ENCODE measurements at places on chromosomes 4 and X.

GRCh38 chr4:2944091-2944482 lies 19.1 kb downstream of the NOP14 start:
- DNase-seq, result no peak

DNA sequence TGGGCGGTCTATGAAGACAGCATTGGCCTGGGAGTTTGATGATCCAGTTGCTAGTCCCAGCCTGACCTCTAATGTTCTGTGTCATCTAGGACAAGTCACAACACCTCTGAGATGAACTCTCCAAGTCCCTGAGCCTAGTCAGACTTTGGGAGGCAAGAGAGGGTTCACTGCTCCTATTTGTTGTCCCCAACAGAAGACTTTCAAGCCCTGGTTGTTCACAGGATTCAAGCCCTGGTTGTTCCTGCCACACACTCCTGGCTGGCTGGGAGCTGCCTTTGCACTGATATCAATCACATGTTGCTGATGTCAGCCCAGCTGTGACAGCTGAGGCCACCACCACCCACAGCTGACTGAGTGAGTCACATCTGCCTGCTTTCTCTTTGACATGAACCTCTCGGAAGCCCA lies 253.2 kb upstream of the RASGEF1B start:
- no peak for DNase-seq

DNA sequence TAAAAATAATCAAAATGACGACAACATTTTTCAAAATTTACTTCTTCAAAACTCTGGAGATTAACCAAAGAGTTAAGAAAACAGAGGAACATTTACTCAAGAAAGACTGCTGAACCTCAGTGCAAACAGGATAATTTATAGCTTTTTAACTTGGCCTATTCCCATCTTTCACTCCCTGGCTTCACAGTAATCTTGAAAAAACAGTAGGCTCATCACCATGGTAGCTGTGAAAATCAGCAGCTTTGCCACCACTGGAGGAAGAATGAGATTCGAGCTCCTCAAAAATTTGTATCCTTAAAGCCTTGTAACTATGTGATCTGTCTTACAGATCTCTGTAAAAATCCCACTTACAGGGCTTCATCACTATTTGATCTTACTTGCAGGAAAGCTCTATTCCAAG lies 447.7 kb upstream of the CTSO start:
- DNase-seq, result no peak

DNA sequence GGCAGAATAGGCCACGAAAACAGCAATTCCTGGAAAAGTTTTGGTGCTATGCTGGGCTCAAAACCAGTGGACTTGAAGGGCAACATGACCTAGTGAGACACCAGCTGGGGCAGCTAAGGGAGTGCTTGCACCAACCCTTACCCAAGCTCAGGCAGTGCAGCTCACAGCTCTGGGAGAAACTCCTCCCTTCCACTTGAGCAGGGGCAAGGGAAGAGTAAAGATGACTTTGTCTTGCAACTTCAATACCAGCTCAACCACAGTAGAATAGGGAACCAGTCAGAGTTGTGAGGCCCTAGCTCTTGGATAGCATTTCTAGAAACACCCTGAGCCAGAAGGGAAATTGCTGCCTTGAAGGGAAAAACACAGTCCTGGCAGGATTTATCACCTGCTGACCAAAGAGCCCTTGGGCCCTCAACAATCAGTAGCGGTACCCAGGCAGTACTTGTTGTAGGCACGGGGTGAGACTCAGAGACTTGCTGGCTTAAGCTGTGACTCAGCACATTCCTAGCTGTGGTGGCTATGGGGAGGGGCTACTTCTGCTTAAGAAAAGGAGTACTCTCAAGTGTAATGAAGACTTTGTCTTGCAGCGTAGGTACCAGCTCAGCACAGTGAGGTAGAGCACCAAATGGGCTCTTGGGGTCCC lies 19.7 kb upstream of the ABCG2 start:
- DNase-seq, result no peak

- no peak for DNase-seq
These were observed 644.5 kb upstream of the DIPK2B start for GRCh38 chrX:45845142-45845541.

DNA sequence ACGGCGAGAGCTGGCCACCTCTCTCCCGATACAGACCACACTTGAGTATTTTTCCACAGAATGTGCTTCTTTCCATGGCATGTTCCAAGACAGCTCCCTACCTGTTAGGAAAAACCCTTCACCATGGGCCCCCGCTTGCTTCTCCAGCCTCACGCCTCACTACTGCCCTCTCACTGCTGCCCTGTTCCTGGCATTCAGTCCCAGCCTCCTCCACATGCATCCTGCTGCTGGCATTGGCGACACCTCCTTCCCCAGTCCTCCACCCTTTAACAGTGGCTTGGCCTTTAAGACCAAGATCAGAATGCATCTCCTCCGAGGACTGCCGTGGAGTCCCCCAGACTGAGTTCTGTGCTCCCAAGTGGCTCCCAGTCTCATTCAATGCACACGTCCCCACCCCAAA lies 10.7 kb downstream of the PNMA6F start:
- no peak for DNase-seq

DNA sequence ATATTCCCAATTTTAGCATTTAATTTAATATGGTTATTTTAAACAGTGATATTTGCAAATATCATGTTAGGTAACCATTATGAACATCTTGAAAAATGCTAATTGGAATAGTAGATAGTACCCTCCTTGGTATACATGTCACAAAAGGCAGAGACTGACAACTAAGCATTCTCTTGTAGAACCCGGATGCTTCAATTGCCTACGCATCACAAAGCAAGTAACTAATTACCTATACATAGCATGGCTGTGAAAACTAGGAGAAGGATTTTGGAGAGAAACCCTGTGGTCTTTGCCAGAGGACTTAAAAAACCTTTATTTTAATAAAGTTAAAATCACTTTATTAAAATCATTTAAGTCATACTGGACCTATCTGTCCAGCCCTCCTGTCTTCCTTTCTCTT lies 764.1 kb upstream of the TENM3 start:
- DNase-seq, result no peak

GRCh38 chr4:75289914-75290582 lies 224.2 kb downstream of the RCHY1 start:
- DNase-seq, result peak; percentile 91

DNA sequence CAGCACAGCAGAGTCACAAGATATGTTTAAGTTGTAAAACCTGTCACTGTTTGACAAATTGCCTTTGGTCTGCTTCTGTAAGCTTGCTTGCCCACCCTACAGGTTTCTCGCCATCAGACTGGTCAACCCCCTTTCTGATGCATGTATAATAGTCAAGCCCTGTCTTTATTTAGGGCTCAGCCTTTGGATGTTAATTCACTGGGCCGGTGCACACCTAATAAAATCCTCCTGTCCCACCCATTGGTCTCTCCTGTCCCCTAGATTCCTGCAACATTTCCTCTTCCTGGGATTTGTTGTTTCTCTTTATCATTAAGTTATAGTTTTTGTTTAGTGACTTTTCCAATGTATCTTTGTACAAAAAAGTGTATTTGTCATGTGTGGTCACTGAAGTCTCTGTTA lies 38.2 kb downstream of the GLUD2 start:
- no peak for DNase-seq

DNA sequence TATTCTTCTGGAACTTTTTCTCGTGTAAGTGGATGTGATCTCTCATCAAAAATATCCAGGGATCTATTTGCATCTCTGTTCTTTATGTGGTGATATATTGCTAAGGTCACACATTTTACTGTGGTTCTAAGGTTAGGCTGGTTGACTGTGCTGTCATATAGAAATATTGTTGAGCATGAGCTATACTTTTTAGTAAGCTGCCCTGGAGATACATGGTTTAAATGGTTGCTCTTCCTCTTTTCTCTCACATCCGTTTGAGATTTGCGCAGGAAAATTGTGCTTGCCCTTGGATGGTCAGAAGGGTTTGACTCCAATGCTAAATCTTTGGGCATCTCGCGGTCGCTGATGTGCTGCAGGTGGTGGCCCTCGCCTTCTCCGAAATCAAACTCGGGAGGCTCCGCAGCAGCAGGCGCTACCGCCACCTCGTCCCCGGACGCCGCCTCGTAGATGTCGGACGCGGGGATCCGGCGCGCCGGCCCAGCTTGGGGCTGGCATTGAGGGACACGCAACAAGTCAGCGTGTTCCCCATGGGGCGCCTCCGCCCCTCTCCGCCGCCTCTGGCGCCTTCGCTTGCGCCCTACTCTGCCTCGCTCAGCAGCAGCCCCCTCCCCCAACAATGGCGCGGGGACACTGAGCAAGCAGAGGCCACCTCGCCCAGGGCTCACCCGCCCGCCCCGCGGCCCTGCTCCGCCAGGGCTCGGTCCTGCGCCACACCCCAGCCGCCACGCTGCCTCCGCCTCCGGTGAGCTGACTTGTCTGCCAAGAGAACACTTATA lies 154.5 kb downstream of the MSN start:
- DNase-seq, result peak; percentile 5

DNA sequence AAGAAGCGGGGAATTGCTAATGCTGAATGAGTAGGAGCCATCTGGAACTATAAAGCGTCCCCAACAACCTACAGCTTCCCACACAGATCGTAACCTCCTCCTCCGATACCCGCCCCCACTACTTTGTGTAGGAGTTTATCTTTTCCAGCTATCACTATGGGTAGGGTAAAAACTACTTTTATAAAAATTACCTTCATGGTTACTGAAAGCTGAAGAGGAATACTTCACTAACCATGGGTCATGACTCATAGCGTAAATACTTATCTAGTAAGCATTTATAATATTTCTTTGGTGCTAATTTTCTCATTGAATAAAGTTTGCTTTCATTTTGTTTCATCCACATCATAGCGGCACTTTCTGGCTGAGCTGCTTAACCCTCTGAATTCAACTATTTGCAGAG lies 79.4 kb upstream of the TNIP3 start:
- no peak for DNase-seq

DNA sequence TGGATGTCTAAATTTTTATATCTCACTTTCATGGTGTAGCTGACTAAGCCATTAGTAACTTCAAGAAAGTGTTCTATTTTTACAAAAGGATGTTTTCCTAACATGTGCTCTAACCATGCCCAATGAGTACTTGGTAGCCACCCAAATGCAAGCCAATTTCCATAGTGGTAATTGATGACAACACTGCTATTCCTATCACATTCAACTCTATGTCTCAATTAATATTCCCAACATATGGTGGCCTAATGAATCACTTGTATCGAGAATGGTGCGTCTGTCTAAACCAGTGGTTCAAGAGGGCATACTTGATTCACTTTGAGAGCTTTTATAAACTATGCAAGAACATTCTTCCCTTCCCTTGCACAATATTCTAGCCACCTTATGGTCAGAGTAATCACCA lies 112.9 kb upstream of the GPRIN3 start:
- DNase-seq, result no peak

- DNase-seq, result no peak
These were observed 163.1 kb downstream of the LARP7 start for GRCh38 chr4:112800001-112800400.

- no peak for DNase-seq
These were observed 74.0 kb upstream of the GC start for GRCh38 chr4:71857713-71858451.

- no peak for DNase-seq
These were observed 92.8 kb upstream of the CCDC160 start for GRCh38 chrX:134144231-134144630.

DNA sequence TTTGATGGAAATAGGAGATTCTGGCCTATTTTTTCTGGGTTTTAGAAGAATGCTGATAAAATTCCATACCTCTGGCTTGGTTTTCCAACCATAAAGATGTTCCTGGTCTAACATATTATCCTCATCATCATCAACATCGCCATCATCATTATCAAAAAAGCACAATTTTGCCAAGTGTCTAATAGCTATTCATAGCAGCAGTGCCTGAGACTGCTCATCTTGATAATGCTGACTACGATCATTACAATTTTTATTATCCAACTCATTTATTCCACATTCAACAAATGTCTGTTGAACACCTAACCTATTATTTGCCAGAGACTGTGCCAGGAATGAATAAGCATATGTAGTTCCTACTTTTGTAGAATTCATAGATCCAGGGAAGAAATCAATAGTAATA lies 303.5 kb upstream of the GATB start:
- DNase-seq, result no peak

- no peak for DNase-seq
These were observed 1.1 kb upstream of the PHOX2B start for GRCh38 chr4:41749631-41750039.

DNA sequence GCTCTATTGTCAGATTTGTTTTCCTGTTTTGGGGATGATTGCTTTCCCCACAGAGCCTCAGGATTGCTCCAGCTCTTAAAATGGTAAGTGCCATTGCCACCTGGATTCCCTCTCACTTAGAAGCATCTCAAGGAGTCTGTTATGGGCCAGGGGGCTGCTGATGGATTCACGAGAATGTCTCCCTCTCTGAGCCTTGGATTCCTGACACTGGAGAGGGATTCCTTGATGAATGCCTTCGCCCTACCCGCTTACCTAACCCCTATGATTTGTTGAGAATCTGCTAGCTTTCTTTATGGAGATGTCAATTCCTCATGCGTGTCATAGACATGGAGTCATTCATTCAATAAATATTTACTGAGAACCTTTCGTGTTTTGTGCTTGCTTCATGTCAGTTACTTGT lies 36.9 kb upstream of the TENM3 start:
- DNase-seq, result no peak

GRCh38 chrX:110384490-110384889 lies 25.8 kb downstream of the RTL9 start:
- DNase-seq, result no peak

DNA sequence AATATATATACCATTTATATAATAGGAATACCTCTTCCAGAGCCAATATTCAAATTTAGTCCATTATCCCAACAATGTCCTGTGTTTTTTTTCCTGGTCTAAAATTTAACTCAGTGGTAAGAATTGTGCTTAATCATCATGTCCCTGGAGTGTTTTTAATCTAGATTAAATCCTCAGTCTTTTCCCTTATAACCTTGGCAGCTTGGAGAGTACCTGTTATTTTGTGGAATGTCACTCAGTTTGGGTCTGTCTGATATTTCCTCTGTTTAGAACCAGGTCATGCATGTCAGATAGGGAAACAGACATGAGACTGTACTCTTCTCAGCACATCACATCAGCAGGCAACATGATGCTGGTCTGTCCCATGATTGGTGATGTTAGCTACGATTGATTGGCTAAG lies 96.6 kb downstream of the HPGD start:
- no peak for DNase-seq

DNA sequence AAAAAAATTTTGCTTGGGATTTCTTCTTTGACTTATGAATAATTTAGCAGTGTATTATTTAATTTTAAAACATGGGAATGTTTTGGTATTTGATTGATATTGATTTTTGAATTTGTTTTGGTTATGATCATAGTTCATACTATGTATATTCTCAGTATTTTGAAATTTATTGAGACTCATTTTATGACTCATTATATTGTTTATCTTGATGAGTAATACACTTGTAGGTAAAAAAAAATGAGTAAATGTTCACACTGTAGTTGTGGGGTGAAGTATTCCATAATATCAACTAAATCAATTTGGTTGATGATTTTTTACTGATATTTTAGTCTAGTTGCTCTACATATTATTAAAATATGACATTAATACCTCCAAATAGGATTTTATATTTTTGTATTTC lies 1142.2 kb downstream of the ADGRL3 start:
- DNase-seq, result no peak

DNA sequence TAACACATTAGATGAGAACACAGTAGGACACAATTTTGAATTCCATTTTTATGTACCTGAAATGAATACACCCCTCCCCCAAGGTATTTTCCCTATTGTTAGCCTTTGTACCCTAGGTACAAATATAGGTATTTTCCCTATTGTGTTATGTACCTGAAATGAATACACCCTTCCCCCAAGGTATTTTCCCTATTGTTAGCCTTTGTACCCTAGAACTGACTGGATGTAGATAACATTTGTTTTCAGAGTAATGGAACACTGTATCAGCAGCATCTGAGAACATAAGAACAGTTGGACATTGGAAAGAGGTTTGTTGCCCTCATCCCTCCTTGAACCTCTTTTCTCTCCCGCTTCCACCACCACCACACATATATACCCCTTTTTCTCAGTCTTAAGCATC lies 37.6 kb downstream of the YIPF6 start:
- DNase-seq, result no peak

All from NCI-H1105 (cell line).